ENCODE measurements at places on chromosomes 5 and 9. TPM values are rescaled to one million over a fixed set of nuclear protein-coding genes. Genes with fewer than 3 reads are reported as not detected.

DNA sequence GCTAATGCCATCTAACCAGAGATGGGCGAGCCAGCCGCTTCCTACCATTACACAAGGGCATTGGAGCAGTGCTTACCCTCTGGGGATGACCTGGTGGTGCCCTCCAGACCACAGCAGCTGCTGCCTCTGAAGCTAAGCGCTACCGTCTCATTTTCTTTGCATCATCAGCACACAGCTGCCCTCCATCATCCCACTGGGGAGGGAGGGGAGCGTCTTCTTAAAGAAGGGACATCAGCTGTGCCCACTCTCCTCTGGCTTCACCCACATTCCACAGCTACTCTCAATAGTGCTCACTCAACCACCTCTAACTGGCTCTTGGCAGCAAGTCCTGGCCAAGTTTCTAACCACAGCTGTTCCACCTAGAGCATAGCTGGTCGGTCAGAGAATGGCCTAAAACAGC lies 503.4 kb downstream of the NFIB start:
- DNase-seq: no peak

DNA sequence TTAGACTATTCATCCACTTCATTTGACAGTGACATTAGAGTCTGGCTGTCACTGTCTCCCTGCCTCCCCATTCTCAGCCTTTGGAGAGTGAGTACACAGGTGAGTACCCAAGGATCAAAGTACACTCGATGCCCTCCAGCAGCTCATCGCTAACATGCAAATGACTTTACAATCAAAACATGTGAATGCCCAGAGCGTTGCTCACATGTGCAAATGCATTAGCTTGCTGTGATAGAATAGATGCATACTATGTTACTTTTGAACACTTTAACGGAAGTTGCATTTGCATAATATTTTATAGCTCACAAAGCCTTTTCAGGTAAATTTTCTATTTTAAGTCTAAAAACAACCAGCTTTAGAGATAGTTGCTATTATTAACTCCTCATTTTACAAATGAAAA lies 107.6 kb downstream of the SYK start:
- DNase-seq: no peak

DNA sequence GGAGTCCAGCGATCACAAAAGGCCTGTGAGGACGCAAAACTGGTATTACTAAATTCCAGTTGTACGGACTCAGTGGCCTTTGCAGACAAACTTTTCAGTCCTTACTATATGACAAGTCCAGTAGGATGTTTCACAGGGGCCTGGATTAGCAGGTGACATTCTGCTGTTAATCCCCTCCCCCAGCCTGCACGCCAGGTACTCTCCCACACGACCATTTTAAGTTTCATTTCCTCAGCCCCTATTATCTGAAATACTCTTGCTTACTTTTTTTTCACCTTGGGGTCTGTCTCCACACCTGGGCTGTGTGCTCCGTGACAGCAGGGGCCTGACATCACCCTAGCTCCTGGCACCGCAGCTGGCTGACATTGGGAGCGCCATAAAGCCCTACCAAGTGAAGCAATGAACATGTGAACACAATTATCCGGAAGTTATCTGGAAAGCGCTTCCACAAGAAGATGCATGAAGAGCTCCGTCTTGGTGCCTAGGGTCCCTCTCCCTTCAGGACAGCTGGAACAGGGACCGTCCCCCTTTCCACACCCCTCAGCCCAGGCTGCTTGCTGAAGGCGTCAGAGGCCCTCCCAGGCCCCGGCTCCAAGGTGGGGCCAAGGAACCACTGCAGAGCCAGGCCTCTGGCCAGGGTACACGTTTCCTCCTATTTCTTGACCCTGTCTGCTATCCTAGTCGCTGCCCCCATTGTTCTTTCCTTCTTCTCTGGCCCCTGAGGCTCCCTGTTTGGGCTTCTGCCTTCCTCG lies 39.7 kb upstream of the ZNF622 start:
- DNase-seq: no peak

STC2 gene
- 15.7 TPM for total RNA-seq

BARHL1 gene
- not detected for total RNA-seq

GRCh38 chr9:85859765-85860164 lies 81.2 kb upstream of the NAA35 start:
- DNase-seq: no peak

PRDM9 gene
- not detected for total RNA-seq

DNA sequence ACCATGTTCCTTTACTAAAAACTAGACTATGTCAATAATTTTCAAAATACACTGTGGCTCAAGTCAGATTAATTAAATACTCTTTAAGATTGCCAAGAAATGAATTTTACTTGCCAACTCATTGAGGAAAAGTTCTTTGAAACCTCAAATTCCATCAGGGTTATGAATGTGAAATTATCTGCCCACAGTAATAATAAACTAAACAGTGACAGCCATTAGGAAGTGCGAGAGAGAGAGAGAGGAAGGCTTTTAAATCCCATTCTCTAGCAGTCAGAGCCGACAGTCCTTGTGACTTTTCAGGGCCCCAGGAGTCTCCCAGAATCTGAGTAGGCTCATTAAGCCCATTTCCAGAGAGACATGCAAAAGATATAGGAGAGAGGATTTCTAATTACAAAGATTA lies 236.1 kb downstream of the MARCHF11 start:
- DNase-seq: no peak

All from lower leg skin (tissue), 4 donors.